NCI-H2029 treated with DMSO at 0.1 percent for 48 hours (cell line): ENCODE measurements at places on chromosomes 3 and 15.

DNA sequence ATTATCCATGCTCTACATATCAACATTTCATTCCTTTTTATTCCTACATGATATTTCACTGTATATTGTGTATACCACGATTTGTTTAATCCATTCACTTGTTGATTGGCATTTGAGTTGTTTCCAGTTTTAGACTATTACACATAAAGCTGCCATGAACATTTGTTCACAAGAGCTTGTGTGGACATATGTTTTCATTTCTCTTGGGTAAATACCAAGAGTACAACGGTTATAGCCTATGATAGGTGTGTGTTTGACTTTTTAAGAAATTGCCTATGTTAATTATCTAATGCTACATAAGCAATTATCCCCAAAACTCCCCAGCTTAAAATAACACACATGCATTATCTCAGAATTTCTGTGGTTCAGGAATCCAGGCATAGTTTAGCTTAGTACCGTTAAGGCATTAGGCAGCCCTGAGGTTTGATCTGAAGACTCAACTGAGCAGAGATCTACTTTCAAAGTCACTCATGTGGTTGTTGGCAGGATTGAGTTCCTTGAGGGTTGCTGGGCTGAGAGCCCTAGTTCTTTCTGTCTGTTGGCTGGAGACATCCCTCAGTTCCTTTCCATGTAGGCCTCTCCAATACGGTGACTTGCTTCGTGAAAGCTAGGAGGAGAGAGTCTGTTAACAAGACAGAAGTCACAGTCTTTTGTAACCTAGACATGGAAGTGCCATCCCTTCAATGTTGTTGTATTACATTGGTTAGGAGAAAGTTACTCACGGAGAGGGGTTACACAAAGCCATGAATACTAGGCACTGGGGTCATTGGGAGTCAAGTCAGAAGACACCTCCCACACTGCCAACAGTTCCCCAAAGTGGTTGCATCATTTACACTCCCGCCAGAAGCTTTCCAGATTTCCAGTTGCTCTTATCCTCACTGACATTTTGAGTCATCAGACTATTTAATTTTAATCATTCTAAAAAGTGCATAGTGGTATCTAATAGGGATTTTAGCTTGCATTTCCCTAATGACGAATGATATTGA is 21.0 kb upstream of the PCSK6 start:
- no peak for DNase-seq

DNA sequence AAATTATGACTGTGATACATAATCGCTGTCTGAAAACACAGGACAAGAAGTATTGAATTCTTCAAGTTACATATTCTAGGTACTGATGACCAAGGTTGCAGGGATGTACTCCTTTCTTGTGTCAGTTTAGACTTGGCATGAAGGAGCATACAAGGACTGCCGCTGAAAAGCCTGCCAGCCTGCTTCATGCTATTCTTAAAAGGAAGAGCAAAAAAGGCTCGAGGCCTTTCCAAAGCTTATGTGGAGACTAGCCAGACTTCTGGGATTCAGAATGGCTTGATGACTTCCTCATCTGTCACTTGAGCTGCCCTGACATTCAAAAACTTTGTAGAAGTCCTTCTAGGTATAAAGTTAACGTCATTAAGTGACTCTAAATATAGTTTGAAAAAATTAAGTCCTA is 92.0 kb downstream of the CADM2 start:
- no peak for DNase-seq

- no peak for DNase-seq
Observed at GRCh38 chr15:86267892-86268291, 188.2 kb downstream of the AGBL1 start.

GRCh38 chr3:57889807-57890206 is 118.4 kb upstream of the FLNB start:
- no peak for DNase-seq

DNA sequence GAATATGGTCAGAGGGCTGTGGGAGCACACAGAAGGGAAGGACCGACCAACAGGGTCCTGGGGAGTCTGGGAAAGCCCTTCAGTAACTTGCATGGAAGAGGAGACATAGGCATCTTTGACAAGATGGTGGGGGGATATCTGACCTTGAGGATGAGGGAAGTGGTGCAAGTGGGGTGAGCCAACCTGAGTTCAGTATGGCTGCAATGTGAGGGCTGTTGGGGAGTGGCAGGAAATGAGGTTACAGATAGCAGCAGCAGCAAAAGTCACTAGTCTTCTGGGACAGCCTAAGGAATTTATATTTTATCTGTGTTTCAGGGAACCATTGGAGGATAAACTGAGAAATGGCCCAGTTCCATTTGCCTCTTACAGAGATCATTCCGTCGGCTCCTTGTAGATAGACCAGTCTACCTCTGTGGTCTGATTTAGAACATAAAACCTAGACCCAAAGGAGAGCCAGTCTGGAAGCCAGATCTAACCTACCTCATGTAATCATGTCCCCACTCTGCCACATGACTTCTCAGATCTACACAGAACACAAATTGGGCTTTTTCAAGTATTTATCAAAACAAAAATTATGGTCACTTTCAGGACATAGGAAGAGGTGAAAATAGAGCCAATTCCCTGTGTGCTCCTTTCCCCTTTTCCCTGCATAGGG is 75.6 kb downstream of the ST6GAL1 start:
- DNase-seq: no peak

DNA sequence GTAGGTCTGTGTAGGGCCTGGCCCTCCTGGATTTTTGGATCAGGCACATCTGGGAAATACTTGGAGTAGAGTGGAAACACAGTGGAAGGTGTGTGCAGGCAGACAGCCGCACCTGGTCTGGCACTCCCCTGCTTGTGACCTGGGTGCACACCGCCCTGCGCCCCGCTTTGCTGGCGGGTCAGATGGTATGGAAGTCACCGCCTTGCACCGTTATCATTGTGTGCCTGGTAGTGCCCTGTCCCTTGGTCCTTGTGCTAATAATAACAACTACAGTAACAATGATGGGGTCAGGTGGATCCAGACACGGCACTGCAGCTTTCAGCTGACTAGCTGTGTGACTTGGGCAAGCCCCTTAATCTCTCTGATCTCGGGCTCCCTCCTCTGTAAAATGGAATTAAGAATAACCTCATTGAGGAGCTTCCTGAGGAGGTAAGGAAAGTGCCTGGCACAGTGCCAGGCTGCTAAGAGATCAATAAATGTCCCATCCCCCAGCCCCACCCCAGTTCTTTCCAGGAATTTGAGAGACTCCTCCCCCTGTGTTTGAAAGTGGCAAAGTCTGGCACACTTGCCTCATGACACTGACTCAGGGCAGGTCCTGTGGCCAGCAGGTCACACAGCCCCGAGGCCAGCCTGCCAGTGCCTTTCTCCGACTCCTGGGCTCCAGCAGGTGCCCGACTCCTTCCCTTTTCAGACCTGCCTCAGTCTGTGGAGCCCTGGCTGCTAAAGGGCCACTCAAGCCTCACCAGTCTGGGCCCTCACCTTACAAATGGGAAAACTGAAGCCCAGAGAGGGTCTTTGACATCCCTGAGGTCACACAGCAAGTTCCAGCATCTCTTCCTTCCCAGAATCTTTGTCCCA is 9.8 kb downstream of the ISG20 start:
- no peak for DNase-seq

DNA sequence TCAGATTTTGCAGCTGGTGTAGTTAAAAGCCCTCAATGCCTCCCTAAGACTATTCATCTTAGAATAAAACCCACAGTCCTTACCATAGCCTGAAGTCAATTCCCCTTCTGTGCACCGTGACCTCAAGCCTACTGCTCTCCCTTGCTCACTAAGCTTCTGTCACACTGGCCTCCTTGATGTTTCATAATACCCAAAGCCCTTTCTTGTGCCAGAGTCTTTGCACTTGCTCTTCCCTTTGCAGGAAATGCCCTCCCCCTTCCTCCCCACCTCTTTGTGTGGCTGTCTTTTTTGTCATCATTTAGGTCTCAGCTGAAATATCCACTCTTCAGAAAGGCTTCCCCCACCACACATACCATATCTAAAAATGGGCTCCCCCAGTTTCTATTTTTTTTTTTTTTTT is 4.2 kb upstream of the PLEKHO2 start:
- no peak for DNase-seq

DNA sequence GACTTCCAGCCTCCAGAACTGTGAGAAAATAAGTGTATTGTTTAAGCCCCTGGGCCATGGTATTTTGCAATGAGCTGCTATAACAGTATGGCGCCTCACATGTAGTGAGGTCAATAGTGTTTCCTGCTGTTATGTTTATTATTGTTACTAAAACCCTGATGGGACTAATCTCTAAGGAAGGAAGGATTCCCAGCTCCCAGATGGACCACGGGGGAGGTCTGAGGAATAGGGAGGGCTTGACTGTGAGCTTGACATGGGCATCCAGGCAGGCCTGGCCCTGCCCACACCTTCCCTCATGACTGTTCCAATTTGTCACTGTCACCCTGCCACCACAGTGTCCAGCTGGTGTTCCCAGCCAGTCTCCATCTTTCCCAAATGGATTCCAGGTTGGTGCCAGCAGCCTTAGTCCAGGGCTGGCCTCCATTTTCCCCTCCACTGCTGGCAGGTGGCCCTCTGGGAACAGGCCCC is 14.5 kb upstream of the SLC41A3 start:
- no peak for DNase-seq

GRCh38 chr3:140416666-140417065 is 261.2 kb upstream of the TRIM42 start:
- peak; percentile 71 for DNase-seq

- DNase-seq: no peak
Observed at GRCh38 chr3:171307988-171308387, 152.2 kb downstream of the TNIK start.

DNA sequence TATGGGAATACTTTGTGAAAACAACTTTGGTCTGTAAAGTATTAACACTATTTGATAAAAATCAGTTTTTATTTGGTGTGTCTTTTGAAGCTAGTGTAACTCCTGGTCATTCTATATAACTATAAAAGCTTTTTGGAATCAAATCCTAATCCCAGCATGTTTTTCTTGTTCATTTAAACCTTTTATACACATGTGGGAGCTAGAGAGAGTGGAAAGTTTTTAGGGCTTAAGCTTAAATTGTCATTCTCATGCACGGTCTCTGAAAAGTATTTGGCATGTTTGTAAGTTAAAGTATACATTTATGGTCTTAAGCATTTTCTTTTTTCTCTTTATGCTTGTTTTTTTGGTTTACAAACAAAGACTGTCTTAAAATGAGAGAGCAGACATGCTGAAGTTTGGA is 83.4 kb upstream of the RARB start:
- DNase-seq: no peak

DNA sequence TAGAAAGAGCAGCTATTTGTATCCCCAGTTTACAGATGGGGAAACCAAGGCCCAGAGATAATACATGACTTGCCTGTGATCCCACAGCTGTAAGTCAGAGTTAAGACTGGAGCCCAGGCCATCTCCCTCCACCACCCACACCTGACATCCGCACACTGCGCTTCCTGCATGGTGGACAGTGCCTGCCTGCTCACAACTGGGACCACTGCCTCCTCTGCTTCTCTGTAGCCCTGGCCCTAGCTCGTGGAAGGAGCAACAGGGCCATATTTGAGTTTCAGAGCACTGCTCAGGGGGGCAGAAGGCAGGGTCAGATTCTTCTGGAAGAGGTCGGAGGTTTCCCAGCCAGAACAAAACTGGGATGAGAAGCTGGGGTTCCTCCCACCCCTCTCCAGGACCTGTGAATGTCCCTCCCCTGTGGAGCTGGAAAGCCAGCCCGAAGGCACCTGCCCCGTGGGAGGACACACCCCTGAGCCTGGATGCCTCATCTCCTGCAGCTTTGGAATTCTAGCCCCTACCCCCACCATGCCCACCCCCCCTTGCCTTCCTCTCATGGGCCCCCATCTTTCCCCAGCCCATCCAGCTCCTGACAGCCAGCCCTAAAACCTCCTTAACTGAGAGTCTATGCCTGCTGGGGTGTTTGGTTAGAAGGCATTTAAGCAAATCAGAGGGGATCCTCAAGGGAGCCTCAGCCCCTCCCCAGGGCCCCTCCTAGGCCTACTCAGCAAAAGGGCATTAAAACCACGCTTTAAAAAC is 100.1 kb downstream of the TPRA1 start:
- no peak for DNase-seq

GRCh38 chr3:140898340-140899180 is 43.1 kb upstream of the SLC25A36 start:
- peak; percentile 60 for DNase-seq

GRCh38 chr15:99677540-99678134 is 55.6 kb downstream of the LYSMD4 start:
- DNase-seq: no peak

DNA sequence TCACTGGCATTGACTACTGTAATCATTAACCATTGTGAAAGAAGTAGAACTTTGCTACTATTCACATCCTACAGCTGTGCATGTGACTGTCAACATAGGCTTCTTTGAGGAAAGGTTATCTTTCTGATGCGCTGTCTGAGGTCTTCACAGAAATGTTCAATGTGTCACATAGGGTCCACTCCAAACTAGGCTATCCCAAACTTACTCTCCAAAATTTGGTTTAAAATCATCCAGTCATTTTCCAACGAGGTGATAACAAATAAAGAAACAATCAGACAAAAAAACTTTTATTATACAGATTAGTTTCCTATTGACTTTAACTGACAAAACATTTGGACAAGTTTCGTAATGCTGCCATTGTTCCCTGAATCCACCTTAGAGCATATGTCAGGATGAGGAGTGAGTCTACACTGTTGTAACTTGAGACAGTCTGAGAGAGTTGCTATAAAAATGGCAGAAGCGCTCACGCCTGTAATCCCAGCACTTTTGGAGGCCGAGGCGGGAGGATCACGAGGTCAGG is 511.6 kb downstream of the PLOD2 start:
- no peak for DNase-seq

- no peak for DNase-seq
Observed at GRCh38 chr15:94457661-94458060, 226.3 kb downstream of the MCTP2 start.

DNA sequence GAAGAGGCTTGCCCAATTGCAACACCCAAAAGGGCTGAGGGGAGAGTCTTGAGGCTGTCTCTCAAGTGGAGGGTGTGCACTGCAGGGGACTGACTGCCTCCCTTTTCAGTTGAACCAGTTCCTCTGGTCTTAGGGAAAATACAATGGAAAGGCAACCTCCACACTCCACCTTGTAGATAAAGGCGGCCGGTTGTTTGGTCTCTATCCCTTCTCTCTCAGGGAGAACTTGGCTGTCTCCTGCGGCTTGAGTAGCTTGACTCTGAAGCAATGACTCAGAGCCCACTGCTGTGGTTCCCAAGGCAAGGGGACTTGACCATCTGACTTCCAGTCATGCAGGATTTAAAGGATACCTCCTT is 143.2 kb upstream of the UMPS start:
- no peak for DNase-seq

DNA sequence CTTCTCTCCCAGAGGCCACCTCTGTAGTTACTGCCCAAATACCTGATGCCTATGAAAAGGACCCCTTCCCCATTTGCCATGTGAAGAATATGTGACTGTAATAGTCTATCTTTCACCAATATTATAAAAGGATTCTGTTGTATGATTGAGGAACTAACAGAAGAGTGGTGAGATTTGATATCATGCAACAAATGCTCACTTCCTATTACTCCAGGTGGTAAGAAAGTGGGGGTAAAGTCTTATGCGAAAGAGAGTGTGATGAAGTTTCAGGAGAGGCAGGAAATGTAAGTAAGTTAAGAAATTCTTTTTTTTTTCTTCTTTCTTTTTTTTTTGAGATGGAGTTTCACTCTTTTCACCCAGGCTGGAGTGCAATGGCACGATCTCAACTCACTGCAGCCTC is 24.4 kb upstream of the RAP2B start:
- DNase-seq: no peak
